Effector memory CD4-positive, alpha-beta T cell (primary cell): ENCODE measurements at places on chromosomes 3 and 15.

DNA sequence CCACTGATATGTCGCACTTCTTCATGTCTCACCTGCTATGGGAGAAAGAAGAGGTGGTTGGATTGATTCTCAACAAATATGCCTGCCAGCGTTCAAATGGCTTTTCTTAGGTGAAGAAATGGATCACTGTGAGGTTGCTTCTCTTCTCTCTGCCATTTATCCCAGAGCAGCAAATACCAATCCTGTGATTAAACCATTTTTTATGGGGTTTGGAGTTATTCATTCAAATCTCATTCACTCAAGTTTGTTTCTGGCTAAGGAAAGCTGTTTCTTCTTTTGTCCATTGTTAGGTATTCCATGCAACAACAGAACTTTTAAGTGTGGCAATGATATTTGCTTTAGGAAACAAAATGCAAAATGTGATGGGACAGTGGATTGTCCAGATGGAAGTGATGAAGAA, 12.2 kb upstream of the C3orf52 start:
- DNase-seq = no peak

GRCh38 chr15:34213690-34214089, 3.8 kb upstream of the KATNBL1 start:
- no peak for DNase-seq

GRCh38 chr15:70210076-70210475, 112.4 kb upstream of the TLE3 start:
- no peak for DNase-seq

DNA sequence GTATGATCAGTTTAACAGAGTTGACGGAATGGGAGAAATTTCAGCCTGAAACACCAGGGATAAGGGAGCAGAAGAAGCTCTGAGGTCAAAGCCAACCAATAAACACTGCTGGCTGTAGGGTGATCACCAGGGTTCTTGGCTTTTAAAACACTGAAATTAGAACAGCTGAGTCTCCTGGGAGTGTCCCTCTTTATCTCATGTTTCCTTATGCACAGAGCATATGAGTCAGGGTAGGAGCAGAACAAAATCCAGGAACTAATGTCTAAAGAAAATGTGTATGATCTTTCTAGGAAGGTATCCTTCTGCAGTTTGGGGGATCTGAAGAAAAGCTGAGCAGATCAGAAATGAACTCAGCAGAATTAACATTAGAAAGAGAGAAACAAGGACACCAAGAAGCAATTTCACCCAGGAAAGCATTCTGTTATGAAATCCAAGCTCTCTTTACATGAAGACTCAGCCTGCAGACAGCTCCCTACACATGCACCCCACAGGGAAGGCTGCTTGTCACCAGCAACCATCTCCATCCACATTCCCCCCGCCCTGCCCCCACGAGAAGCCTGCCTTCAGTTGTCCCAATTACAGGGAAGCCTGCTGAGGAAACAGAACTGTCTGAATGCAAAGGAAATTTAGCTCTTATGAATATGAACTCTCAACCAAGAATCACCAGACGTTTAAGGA, 469.7 kb downstream of the PDCD6IP start:
- no peak for DNase-seq

GRCh38 chr3:71258116-71258515, 325.4 kb downstream of the FOXP1 start:
- no peak for DNase-seq

DNA sequence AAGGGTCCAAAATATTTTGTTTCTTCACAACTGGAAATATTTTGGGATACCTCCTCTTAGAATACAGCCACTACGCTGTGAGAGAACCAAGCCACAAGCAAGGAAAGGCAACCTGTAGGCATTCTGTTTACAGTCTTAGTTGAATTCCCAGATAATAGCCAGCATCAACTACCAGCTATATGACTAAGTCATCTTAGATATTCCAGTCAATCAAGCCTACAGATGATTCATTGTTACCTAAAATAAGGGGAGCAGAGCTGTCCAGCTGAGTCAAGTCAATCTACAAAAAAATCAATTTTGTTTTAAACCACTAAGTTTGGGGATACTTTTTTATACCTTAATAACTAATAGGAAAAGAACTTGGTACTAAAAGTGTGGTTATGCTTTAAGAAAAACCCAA, 526.4 kb upstream of the DPPA4 start:
- no peak for DNase-seq

DNA sequence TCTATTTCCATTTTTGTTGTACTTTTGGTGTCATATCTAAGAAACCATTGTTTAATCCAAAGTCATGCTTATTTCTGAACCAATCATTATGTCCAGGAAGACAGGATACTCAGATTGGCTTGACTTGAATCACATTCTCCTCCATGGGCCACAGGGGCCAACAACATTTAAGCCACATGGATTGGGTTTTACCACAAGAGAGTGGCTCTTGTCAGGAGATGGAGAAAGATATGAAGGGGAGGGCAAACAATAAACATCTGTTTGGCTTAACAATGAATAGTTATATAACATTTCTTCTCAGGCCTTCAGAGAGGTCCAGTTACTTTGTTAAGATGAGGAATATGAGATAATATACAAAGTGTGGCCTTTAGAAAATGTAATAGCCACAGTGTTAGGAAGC, 44.6 kb downstream of the GXYLT2 start:
- DNase-seq = no peak

DNA sequence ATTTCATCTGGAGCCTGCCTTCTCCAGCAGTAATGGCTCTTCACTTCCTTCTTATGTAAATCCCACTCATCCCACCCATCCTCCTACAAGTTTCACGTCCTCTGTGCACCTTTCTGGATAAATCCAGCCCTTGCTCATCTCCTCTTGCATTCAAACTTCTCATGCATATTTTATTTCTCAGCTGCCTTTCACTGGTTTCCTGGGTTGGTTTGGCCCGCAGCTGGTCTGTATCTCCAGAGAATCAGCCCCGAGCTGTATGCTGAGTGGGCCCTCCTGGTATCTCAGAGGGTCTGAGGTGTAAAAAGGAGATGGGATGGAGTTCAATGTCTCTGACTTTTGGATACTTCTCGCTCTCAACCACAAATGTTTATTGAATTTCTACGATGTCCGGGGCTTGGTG, 248.6 kb upstream of the FEZF2 start:
- no peak for DNase-seq

DNA sequence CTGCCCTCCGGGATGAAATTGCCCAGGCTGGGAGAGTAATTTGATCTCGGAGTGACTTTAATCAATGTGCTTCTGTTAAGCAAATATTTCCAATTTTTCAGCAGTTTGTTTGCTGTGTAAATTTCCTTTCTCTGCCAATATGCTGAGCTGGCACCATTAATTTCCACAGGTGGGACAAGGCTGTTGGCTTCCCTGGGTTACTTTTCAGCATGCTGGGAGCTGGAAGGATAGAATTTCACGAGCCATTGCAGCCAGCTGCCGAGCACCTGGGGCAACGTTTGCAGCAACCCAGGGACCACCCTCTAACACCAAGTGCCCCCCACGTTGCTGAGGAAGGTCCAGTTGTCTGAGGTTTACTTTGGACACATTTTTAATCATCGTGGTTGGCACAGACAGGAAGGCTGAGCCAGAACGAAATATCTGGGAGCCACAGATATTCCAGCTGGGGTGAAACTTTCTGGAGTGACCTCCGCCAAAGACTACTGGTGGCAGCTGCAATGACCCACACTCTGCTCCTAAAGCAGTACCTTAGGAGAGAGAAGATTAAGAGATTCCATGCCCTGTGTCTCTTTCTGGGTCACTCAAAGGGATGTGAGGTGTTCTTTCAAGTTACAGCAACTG, 293.3 kb upstream of the RGMA start:
- DNase-seq = no peak

- DNase-seq = no peak
Observed at GRCh38 chr3:59540241-59540640, 490.4 kb upstream of the CFAP20DC start.

- no peak for DNase-seq
Observed at GRCh38 chr3:150462108-150462507, 54.0 kb downstream of the TSC22D2 start.

GRCh38 chr3:4907050-4907449, 72.2 kb upstream of the BHLHE40 start:
- no peak for DNase-seq

GRCh38 chr3:173886-174285, 22.7 kb upstream of the CHL1 start:
- no peak for DNase-seq

DNA sequence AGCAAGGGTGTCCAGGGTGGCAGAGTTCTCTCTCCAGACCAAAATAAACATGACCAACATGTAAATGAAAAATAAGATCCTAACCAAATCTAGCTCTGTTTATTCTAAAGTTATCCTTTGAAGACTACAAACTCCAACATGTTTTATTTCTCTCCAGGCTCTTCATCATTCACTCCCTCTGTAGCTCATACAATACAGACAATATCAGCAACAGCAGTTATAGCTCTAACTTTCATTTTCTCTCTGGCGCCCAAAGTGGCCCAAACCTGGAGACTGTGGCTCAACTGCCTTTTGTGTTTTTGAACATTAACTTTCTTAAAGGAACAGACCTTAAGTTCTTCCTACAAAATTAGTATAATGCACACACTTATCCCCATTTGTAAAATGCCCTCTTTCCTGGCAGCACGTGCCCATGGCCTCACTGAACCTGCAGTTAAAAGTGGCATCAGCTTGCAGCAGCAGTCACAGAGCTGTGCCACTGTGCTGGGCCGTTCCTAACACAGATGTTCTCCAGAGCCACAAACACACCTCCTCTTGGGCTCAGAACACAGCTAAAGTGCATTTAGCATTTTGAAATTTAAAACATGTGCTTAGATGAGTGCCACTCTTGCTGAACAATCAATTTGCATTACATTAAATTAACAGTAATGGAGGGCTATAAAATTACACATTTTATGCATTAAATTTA, 91.9 kb downstream of the RORA start:
- DNase-seq = no peak

GRCh38 chr3:126356373-126357264, 589 bp downstream of the KLF15 start:
- DNase-seq = no peak

- DNase-seq = no peak
Observed at GRCh38 chr3:157948605-157949383, 157.4 kb downstream of the SHOX2 start.

GRCh38 chr3:52857133-52857532, 22.3 kb upstream of the MUSTN1 start:
- DNase-seq = no peak

DNA sequence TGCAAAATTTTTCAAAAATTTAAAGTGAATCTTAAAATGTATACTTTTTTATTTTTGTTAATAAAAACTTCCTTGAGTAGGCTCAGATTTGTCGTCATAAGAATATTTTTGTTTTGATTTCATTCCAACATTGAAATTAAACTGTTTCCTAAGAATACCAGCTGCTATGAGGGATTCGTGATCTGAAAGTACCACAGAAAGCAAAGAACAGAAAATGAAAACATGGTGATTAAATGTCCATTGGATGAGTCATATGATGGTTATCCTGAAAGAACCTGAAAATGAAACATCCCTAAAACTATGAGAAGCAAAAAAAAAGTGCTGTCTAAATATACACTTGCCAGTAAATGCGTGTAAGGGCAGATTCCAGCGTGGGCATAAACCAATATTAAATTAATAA, 143.8 kb downstream of the GMNC start:
- no peak for DNase-seq

DNA sequence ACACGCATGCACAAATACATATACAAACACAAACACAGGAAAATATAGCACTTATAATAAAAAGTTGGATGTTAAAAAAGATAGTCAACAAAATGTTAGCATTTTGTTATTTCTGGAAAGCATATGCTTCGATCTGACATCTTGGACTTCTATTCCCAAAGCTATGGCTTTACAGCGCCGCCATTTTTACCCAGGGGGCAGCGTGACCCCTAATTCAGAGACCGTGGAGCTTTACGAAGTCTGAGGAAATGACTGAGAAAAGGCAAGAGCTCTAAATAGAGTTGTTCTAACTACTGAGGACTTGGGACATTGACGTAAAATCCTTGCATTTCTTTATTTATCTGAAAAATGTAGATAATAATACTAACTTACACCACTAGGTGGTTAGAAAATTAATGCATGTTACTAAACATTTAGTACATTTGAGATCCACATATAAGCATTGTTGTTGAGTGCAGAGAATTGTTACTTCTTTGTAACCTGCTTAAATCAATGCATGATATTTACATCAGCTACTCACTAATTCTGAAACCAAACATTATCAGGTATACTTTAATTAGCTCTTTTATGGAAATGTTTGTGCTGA, 155.4 kb downstream of the TP63 start:
- no peak for DNase-seq
